ENCODE measurements at places on chromosomes 2 and 18.

DNA sequence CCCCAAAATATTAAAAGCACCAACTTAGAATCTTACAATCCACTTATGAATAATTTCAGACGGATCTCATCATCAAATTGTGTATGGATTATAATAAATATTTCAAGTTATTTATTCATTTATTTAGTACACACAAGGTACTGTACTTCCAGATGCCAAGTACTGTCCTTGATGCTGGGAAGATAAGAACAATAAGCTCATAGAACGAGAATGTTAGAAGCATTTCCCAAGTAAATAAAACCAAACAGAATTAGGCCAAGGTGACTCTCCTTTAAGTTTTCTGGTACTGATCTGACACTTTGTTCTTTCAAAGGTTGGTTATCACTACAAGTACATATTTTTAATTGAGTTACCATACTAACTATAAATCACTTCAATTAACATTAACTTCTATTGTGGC, 416.1 kb upstream of the ETAA1 start:
- no peak for DNase-seq

DNA sequence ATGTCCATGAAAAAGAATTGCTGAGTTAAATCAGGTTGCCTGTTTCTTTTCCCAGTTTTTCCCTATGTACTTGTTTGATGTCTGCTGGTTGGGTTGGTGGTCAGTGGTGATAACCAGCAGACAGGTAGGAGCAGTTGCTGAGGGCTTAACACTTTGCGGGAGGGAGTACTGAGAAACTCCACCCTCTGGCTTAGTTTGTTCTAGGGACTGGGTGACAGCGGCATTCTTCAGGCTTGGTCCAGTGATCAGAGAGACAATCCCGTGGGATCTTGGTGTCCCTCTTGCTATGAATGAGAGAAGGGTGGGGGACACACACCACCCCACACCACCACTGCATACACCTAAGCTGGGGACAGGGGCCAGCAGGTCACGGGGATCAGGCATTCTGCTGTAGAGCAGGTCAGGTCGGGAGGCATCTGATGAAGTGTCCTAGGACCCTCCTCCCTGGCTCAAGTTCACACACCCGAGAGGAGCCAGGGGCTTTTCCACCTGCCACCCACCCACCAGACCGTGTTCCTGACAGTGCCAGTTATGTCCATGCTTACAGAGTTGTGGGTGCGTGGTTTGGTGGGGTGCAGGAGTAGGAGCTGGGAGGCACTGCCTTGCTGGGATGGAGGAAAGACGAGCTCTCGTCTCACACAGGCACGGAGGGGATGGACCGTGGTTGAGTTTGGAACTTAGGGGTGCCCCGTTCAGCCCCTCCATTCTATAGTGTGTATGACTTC, 21.3 kb upstream of the ALLC start:
- no peak for DNase-seq

DNA sequence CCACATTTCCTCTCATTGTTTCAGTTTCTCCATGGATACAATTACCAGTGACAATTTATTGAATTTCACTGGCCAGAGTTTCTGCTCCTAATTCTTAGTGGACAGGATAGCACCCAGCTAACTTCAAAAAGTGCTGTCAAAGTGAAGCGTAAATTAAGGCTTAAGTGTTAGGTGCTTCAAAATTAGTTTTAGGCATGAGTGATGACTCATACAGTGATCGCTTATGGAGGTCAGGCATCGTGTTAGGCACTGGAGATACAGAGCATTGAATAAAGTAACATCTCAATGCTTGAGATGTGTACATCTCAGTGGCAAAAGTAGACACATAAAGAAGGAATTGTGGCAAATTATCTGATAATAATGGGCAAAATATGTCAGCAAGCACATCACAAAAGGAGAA, 40.8 kb downstream of the NOSTRIN start:
- DNase-seq = no peak

GRCh38 chr2:182186132-182186735, 200.6 kb downstream of the PPP1R1C start:
- DNase-seq = peak; percentile 17

DNA sequence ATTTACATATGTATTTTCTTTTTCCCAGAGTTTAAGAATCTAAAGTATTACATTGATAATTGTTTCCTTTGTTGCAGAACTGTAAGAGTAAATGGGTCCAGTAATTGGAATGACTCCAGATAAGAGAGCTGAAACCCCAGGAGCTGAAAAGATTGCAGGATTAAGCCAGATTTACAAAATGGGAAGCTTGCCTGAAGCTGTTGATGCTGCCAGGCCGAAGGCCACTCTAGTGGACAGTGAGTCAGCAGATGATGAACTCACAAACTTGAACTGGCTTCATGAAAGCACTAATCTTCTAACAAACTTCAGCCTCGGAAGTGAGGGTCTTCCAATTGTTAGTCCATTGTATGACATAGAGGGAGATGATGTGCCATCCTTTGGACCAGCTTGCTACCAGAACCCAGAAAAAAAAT, 183.8 kb upstream of the STON1 start:
- DNase-seq = peak; percentile 28

DNA sequence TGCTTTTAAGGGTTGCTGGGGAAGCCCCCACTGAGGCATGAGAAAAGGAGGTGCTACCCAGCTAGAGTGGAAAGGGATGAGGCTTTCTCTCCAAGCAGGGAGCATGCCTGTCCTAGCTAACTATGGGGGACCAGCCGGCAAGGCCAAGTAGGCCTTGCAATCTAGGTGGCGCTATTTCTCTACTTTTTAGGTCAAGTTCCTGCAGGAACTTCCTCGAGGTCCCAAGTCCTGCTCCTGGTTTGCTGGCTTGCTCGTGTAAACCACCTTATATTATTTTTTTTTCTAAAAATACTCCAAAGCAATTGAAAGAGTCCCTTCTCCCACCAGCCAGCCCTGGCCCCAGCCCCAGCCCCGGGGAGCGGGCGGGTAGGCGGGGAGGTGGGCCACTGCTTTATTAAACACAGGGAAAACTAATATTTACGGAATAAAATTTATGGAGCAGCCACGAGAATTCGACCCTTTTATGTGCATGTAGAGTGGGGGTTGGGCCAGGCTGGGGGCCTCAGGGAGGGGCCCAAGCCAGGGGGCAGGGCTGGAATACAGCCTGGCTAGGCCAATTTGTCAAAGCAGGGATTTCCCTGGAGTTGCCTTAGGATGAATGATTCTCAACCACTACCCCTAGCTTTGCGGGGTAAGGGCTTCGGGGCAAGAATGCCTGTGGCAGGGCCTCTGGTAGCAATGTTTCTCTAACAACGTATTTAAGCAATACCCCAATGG, 12.8 kb upstream of the IHH start:
- DNase-seq = peak; percentile 41

GRCh38 chr18:8994603-8995002, 107.9 kb upstream of the NDUFV2 start:
- peak; percentile 28 for DNase-seq

DNA sequence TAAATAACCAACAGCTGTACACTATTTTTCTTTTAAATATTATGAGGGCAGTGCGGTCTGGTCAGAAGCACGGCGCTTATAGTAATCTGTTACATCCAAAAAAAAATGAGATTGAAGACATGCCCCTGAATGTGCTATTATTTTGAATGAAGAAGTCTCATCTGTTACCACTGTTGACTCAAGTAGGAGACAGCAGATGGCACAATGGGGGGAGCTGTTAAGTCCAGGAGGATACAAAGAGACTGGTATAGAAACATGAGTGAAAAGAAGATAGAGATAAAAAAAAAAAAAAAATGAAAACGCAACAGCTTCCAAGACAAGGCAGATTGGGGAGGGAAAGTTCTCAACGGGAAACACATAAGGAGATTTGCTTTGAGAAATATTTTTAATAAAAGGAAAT, 425.5 kb upstream of the PKDCC start:
- DNase-seq = no peak

DNA sequence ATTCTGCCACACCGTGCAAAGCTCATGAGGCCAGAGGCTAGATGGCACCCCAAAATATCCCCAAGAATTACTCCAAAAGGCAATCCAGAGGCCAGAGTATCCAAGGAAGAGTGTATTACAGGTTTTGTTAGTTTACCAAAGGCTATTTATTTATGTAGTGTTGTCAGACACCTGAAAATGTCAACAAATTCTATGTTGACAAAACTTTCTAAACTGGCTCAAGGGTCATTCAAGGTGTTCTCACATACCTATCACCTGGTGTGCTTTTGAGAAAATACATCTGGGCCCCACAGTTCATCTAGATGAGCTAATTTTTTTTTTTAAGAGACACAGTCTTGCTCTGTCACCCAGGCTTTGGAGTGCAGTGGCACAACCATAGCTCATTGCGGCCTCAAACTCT, 12.4 kb upstream of the DTNB start:
- no peak for DNase-seq

- DNase-seq = peak; percentile 44
These were observed 39.6 kb upstream of the NEMP2 start for GRCh38 chr2:190574169-190574568.

DNA sequence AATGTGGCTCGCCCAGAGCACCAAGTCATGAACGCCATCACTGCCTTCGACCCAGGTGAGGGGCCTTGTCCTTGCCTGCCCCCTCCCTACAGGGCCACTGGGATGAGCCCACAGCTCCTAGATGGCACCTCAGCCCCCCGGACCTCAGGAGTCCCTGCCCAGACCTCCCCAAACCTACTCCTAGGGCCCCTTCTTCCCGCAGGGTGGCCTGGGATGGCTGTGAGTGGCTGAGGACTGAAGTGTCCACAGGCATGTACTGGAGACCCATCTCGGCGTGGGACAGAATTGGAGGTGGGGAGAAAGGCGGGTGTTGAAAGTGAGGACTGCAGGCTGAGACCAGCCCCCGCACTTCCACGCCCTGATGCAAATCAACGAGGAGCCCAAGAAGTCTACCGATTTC, 2.8 kb upstream of the TUBB6 start:
- DNase-seq = no peak

GRCh38 chr2:29519338-29519925, 402.0 kb downstream of the ALK start:
- peak; percentile 58 for DNase-seq

DNA sequence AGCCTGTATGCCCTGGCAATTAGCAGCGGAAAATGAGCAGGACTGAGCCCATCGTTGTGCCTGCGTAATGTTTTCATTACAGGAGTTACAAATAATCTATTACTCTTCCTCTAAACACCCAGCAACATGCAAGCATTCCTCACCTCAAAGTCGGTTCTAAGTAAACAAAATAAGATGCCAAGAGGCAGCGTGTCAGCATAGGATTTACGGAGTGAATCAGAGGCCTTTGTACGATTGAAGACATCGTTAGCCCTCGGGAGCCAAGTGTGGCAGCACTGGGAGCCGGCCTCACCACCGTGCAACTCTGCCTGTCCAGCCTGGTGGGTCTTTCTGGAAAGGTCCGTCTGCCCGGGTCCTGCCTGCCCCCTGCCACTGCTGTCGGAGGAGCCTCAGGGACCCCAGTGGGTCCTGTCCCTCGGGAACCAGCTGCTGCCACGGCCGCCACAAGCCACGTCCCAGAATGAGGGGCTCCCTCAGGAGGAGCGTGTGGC, 80.1 kb upstream of the CTDP1 start:
- DNase-seq = no peak

GRCh38 chr2:46300406-46300832, 3.2 kb downstream of the EPAS1 start:
- DNase-seq = no peak

DNA sequence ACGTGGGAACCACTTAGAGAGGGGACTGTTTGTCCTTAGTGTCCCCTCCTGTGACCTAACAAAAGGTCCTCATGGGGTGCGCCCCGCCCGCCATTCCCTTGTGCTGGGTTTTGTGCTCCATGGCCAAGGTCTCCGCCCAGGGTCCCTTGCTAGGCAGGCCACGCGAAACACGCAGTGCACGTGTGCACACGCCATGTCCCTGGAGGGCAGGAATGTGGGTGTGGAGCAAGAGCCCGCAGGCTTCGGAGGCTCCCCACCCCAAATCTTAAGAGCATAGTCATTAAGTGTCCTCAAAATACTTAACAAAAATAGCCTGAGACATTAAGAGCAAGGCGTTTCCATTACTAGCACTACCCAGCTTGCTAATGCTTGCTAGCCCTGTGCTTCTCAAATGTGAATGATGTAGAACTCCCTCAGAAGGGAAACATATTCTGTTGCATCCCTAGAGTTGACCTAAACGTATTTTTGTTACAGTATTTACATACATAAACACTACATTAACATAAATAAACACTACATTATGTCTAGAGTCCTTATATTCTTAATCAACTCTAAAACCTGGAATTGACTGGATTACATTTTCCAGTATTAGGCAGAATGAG, 117.6 kb upstream of the APCDD1 start:
- no peak for DNase-seq

DNA sequence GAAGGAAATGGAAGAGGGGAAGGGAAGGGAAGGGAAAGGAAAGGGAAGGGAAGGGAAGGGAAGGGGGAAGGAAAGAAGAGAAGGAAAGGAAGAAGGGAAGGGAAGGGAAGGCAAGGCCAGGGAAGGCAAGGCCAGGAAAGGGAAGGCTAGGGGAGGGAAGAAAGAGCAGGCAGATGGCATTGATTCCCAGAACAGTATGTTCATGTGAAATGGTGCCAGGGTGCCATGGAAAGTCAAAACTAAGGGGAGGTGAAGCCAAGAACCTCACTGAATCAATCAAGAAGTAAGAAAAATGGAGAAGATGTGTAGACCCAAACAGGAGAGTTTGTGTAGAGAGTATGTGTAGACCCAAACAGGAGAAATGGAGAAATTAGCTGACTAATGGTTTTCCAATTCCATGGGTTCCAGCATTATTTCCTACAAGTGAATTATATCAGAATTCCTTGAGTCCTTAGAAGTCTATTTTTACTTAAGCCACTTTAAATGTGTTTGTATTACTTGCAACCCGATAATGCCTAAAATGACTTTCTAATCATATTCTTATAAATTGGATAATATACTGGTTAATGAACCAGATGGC, 367.6 kb downstream of the TXNL1 start:
- no peak for DNase-seq

GRCh38 chr2:143758629-143759330, 629.6 kb downstream of the ARHGAP15 start:
- peak; percentile 9 for DNase-seq

- no peak for DNase-seq
These were observed 24.9 kb downstream of the CAPN14 start for GRCh38 chr2:31192396-31192795.

- no peak for DNase-seq
These were observed 424.6 kb downstream of the TGIF1 start for GRCh38 chr18:3874581-3874980.

DNA sequence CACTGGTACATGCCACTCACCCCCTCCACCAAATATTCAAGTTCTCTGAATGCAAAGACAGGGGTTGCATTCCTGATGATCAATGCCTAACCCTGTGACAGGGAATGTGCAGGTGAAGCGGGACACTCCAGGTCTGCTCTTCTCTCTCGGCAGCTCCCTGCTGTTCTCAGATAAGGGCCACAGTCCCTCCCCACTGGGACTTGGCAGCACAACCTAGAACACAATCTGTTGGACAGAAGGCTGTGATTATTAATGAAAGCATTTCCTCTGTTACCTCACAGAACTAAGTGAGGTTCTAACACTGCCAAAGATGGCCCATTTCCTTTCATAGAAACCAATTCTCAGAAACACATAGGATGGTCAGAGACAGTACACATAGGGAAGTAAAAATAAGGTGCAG, 42.7 kb downstream of the VSNL1 start:
- peak; percentile 59 for DNase-seq

DNA sequence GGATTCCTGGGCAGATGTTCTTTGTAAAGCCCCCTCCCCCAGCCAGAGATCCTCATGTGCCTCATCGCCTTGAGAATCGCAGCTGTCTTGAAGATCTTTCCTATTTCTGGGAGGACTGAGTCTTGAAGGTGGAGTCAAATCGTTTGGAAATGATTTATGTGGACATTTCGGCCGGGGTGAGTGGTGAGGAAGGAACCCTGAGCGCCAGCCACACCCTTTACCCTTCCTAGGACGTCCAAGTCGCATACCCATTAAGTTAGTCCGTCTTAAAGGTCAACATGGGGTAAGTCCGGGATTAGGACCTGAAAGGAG, 84.9 kb upstream of the ZCCHC2 start:
- no peak for DNase-seq
